ENCODE measurements at places on chromosomes 1 and 21.
A peak's percentile ranks its signal among the peaks of the same experiment; 100 is the strongest.

DNA sequence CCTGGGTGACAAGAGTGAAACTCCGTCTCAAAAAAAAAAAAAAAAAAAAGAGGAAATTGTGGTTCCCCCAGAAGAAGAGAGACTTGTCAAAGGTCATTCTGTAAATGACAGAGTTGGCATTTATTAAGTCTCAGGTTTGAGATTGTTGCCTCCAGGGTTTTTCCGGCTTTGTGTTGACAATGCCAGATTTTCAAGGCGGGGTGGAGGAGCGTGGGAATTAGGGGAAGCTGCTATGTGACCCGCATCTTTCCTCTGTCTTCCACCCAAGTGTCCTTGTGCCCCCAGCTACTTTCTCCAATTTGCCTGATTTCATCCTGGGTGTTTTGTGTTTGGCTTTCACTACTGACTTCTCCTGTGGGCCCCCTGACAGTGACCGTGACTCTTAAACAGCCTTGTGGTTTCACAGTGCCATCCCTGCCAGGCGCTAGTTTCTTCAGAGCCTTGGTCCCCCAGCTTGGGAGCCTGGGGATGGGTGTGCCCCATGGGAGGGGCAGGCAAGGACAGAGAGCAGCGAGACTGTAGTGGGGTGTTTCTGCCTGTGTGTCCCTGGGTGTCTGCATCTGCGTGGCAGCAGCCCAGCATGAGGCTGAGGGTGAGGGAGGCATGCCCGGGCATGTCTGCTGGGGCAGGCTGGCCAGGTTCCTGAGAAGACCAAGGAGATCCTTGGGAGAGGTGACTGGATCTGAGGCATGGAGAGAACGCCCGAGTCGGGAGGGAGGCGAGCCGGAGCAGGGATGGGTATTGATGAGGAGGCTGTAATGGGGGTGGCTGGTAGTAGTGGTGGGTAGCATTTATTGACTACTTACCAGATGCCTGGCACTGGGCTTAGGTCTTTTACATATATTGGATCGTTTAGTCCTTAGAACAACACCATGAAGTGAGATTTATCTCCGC is 46.3 kb downstream of the IER5 start:
- peak; percentile 83 for DNase-seq

- DNase-seq: peak; percentile 11
Measured at GRCh38 chr1:71414179-71414578, 333.3 kb upstream of the ZRANB2 start.

DNA sequence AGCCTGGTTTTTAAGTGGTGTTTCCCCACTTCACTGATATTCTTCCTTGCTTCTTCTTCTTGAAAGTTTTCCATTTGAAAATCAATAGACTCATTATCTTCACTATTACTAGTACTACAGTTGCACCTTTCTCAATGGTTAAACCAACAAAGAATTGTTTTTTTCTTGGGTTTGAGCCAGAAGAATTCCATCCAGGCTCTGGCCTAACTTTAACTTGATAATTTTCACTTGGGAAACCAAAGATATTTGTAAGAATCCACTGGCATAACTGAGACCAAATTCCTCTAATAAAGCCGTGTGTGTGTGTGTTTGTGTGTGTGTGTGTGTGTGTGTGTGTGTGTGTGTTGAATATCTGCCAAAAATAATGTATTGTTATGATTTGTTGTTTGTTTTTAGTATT is 103.2 kb downstream of the SGIP1 start:
- no peak for DNase-seq

DNA sequence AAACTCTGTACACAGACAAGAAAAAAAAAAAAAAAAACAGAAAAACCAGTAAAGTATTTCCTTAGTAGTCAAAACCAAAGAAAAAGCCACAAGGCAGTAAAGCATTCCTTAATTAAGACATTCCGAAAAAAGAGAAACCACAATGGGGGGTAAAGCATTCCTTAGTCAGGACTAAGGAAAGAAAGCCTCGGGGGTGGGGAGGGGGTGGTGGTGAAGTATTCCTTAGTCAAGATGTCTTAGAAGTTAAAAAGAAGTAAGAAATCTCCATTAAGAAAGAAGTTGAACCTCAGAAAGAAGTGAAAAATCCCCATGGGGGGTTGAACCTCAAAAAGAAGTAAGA is 28.2 kb upstream of the FMO1 start:
- DNase-seq: peak; percentile 90

DNA sequence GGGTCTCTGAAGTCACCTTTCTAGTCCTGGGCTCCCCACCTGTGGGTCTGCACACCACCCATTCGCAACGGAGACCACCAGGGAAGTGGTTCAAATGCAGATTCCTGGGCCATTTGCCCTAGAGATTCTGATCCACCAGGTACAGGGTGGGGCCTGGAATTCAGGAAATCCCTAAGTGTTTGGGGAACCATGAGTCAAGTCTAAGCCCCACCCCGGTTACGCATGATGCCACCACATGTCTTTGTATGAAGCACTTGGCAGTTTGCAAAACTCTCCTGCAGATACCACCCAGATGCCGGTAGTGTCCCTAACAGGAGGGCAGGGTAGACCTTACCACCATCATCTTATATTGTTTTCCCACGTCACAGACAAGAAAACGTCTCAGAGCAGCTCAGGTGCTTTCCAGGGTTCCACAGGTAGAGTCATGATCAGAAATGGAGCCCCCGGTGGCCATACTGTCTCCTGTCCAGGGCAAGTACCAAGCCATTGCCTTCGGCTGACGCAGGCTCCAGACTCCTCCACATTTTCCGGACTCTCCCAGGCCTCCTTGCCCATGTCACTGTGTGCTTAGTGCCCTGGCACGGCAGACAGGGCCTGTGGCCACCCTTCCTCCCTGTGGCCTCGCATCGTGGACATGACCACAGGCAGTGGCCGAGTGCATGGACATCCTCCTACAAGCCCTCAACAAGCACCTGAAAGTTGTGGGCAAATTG is 89.2 kb upstream of the TMEM51 start:
- no peak for DNase-seq

- DNase-seq: no peak
Measured at GRCh38 chr21:23488245-23488644, 2119.0 kb downstream of the MRPL39 start.

- peak; percentile 39 for DNase-seq
Measured at GRCh38 chr21:35314857-35315582, 265.9 kb upstream of the RUNX1 start.

DNA sequence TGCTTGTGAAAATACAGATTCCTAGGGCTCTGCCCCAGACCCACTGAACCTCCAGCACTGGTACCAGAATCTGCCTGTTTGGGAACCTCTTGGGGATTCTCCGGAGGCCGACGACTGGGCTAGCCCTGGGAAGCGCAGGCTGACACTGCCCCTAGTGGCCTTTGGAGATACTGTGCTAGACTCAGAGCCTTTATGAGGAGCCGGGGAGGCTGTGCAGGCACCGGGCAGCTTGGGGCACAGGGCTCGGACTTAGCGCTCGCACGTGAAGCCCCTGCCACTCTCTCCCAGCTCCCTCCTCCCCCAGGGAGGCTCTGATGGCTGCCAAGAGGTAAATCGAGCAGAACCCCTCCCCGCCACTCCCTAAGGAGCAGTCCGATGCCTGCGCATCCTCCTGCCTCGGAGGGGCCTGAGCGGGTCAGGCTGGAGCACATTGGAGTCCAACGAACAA is 144.6 kb upstream of the TNR start:
- DNase-seq: peak; percentile 55

DNA sequence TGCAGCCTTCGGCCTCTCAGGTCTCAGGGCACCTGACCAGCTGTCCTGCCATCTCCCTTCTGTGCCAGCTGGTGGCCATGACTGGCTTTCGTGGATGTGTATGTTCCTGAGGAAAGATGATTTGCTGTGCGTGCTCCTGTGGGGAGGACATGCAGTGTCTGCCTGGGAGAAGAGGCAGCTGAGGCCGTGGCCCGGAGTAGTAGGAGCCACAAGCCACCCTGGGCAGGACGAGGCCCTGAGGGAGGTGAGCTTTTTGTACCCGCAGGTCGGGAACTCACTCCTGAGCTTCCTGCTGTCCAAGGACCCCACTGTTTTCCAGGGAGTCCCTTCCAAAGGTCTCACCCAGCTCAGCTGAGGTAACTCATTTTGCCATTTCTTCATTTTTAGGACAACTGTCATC is 58.5 kb downstream of the PIK3CD start:
- DNase-seq: no peak

DNA sequence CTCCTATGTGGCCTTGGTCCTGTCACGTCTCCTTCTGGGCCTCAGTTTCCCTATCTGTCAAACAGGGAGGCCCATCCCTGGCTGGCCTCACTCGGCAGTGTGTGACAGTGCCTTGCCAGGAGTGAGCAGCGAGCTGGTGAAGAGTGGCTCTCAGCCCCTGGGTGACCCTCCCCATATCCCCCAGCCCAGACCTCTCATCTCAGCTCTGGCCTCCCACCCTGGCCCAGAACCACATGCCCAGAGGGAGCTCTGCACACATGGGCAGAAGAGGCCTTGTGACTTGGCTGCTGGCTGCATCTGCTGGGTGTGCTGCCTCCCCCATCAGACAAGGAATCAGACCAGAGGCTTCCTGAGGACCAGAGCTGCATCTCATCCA is 19.5 kb upstream of the PADI1 start:
- no peak for DNase-seq

DNA sequence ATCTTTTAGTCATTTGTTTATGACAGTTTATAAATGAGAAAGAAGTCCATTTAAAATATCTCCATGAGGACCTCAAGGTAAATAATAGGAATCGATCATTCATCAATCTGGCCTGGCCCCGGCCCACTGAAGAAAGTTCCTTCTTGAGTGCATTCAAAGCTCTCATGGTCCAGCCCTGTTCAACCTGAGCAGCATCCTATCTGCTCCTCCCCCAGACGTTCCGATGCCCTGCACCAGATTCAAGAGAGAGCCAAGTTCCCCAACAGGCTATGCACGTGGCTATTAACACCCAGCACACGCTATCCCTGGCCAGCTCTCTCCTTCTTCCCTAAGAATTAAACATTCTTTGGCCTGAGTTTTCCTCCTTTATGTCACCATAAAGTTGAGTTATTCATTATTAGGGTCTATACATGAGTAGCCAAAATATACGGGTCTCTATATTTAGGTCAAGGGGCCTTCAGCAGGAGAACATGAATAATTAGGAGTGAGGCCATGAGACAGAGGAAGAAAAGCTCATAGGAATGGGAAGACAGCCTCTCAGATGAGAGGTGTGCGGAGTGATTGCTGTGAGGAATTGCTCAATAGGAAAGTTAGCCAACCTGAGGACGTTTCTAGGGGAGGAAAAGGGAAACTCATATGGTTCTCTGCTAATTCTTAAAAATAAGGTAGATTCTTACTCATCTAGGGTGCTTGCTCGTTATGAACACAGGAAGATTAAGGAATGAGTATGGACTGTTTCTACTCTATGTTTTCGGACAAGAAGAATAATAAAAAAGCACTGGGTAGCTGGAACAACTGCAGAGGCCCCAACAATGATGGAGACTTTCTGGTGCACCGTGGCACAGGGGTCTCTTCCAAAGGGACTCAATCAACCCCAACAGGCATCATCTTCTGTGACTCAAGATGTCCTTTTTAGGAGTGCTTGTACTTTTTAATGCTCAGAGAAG is 23.6 kb downstream of the RUNX1 start:
- DNase-seq: peak; percentile 40

GRCh38 chr1:92567211-92567868 is 80.6 kb upstream of the GFI1 start:
- DNase-seq: peak; percentile 85

DNA sequence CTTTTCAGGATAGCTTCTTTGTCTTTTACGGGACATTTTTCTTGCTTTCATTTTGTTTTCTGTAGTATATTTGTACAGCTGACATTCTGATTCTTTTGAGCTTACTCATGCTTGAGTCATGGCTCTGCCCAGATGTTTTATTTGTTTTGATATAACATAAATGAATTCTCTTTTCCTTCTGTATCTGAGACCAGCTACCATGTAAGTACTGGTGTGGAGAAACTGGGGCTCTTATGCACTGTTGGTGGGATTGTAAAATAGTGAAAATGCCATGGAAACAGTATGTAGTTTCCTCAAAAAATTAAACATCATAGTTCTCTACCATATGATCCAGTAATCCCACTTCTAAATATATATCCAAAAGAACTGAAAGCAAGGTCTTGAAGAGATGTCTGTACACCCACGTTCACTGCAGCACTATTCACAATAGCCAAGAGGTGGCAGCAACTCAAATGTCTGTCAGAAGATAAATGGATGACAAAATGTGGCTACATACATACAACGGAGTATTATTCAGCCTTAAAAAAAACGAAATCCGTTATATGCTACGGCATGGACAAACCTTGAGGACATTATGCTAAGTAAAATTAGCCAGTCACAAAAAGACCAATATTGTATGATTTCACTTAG is 61.4 kb downstream of the EIF2B3 start:
- DNase-seq: peak; percentile 90

- DNase-seq: no peak
Measured at GRCh38 chr1:116516631-116517030, 54.2 kb downstream of the CD58 start.

DNA sequence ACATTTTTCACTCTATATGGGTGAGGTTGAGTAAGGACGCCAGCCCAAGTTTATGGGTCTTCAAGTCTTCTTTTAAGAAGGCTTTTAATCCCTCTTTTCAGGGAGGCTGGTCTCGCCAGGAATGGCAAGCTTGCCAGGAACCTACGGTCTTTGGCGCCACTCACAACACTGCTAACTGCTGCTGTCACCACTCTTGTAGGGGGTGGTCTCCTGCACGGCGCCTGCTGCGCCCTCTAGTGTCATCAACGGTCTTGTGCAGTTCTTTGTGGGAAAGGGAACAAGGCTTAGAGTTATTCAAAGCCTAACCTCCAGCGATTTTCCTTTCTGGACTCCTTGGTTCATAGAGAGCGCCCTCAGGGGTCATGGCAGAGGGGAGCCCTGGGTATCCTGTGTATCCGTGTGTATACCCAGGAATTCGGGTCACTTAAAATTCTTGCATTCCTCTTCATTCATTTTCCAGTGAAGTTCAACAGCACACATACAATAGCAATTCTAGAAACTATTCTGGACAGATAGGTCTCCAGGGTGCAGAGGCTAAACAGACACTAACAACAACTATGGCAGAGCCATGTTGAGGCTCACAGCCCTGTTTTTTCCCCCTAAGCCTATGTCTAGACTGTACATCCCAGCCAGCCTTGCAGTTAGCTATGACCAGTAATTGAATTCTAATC is 392.8 kb upstream of the CAMK1G start:
- peak; percentile 38 for DNase-seq
